ENCODE measurements at places on chromosomes 3 and 15.

DNA sequence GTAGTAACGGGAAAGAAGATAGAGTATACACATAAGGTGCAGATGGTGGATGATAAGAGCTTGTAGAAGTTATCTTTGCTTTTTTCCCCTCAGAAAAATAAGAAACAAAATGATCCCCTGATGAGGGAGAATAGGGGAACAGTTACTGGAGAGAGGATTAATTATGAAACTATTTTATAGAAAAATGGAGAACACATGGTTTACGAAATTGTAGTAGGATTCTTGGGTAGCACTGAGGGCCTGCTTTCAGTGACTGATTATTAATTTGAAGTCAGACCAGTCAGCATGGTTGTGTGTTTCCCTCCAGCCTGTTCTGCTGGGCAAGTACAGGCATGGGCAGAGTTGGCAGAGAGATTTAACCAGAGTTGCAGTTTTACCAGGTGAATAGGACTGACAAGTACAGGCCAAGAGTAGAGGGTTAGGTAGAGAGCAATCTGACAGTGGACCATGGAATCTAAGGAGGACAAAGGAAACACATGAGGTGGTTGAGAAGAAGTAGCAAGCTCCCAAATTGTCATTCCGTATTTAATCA, 5.9 kb downstream of the SLC49A4 start:
- no peak for DNase-seq

- no peak for DNase-seq
Observed at GRCh38 chr3:129402616-129403015, 25.8 kb downstream of the EFCAB12 start.

GRCh38 chr15:53378096-53378800, 381.2 kb downstream of the WDR72 start:
- DNase-seq: no peak

DNA sequence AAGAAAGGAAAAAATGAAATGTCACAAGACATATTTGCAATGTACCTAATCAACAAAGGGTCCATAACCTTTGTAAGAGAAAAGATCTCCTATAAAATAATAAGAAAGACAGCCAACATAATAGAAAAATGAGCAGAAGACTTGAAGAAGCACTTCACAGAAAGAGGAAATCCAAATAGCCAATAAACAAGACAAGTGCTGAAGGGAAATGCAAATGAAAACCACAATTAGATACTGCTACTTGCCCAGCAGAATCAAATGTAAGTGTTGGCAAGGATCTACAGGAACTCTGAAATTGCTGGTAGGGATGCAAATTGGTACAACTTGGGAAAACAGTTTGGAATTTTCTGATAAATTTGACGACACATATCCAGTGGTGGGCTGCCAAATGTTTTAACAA, 15.1 kb upstream of the TOPAZ1 start:
- no peak for DNase-seq

GRCh38 chr3:10428406-10429091, 76.8 kb downstream of the ATP2B2 start:
- DNase-seq: no peak

Data from SK-N-MC (cell line).